ENCODE measurements at places on chromosomes 12 and 14.

- no peak for DNase-seq
Observed at GRCh38 chr12:15829949-15830348, 40.8 kb upstream of the EPS8 start.

DNA sequence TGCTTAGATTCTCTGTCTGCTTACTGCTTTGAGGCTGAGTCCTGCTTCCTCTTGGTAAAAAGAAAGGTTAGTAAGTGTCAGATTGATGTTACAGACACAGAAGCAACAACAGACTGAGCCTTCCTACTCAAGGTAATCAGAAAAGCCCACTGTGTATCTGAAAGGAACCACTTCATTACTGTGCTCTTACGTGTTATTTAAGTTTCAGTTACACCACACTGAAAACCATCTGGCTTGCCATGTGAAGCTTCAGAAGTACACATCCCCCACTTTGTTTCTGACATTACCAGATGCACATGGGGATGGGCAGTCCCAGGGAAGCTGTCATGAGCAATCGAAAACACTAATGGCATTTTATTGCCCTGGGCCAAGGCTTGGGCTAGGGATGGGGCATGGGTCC is 1290.1 kb downstream of the AACS start:
- no peak for DNase-seq

DNA sequence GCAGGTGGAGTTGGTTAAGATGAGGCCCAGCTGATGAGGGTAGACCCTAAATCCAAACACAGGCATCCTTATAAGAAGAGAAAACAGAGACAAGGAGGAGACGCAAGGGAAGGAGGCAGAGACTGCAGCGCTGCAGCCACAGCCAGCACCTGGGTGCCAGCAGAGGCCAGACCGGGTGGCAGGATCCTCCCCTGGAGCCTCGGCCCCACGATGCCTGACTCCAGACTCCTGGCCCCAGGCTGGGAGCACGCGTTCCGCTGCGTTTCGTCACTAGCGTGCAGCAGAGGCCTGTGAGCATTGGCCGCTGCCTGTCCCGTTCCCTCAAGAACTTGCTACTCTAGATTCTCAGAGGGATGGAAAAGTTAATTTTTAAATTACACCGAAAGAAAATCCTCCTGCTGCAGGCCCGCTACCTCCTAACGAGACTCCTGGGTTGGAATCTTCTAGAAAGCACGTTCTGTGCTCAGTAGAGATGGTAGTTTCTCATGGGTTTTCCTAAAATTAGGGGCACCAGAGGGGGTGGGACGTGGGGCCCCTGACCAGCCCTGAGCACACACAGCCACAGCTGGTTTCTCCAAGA is 57.7 kb upstream of the FBRSL1 start:
- DNase-seq = no peak

- DNase-seq = no peak
Observed at GRCh38 chr14:84864548-84865271, 665.2 kb upstream of the FLRT2 start.

- no peak for DNase-seq
Observed at GRCh38 chr14:77584809-77585208, 31.6 kb downstream of the SPTLC2 start.

DNA sequence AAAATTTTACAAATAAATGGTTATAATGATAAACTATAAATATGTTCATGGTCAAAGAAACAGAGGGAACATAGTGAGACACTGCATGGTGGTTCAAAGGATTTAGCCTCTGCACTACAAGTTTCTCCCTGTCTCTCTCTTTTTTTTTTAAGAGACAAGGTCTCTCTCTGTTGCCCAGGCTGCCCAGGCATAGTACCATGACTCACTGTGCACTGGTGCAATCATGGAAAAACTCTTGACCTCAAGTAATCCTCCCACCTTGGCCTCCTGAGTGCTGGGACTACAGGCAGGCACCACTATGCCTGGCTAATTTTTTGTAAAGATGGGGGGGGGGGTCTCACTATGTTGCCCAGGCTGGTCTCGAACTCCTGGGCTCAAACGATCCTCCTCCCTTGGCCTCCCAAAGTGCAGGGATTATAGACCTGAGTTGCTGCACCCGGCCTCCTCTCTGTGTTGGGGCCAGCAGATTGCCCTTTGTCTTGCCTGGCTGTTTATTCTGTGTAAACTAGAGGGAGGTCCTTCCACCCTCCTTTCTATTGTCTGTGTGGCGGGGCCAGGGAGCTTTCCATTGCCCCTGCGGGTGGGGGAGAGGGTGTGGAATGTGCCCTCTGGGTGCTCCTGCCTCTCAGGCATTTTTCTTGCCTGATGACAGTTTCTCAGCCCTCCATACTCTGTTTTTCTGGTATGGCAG is 22.1 kb downstream of the MTHFD1 start:
- DNase-seq = no peak

DNA sequence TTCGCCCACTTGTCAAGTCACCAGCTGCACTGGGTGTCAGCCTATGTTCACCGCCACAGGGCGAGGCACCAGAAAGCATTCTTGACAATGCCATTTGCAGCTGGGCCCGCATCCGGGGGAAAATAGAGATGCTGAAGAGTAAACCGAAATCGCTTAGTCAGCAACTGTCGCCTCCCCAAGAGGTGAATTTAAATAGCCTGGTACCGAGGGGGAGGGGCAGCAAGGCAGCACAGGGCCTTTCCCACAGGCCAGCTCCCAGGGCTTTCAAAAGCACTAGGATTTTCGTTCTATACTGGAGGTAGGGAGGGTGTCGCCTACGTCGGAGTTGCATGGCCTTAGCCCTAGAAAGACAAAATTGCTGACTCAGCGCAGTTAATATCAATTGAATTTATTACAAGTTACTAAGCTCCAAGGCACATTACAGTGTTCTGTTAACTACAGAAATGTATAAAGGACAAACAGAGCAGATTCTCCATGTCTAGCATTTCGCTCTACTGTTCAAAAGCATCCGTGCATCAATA is 4.3 kb downstream of the IRF2BPL start:
- DNase-seq = no peak

DNA sequence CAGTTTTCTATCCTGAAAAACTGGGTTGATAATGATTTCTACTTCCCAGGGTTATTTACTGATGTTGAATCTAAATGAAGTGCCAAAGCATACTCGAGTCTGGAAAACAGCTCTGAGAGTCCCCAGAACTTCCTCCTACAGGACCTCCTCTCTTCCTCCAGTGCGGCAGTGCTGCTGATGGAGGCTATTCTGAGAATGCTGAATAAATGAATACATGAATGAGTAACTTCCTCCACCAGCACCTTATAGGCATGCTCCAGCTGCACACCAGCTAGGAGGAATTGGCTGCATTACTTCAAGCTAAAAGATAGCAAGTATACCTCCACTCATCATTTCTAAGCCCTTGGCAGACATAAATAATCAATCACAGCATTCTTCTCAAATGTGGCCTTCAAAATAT is 448.8 kb upstream of the CCDC196 start:
- no peak for DNase-seq

DNA sequence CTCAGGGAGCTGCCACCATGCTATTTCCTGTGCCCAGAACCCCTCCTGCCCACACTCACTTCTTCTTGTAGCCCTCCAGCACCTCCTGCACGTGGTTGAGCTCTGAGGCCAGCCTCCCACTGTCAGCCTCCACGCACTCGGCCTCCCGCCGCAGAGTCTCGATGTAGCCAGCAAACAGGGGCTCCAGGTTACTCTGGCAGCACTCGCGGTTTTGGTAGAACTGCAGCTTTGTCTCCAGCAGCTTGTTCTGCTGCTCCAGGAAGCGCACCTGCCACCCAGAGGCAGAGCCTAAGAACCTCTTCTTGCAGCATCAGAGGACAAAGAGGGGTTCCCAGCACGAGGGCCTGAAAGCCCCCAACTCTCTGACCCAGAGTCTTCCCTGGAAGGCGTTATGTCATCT is 2.1 kb downstream of the KRT83 start:
- no peak for DNase-seq

GRCh38 chr14:91406982-91407381 is 10.6 kb downstream of the CCDC88C start:
- DNase-seq = no peak

DNA sequence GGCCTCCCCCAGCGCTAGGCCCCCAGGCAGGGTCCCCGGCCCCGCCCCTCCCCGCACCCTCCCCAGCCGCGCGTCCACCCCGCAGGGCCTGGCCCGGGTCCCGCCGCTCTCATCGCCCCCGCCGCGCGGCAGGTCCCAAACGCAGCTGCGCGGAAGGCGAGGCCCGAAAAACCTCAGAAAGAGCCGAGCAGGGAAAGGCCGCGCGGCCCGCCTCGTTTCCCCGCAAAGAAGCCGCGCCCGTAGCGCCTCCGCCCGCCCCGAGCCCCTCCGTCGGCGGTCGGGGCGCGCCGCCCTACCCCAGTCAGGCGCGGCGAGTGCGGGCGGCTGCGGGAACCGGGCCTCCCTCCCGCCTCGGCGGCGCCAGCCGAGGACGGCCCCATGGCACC is 324 bp downstream of the POLE start:
- no peak for DNase-seq

- DNase-seq = no peak
Observed at GRCh38 chr14:104731320-104732294, 7.6 kb downstream of the ADSS1 start.

DNA sequence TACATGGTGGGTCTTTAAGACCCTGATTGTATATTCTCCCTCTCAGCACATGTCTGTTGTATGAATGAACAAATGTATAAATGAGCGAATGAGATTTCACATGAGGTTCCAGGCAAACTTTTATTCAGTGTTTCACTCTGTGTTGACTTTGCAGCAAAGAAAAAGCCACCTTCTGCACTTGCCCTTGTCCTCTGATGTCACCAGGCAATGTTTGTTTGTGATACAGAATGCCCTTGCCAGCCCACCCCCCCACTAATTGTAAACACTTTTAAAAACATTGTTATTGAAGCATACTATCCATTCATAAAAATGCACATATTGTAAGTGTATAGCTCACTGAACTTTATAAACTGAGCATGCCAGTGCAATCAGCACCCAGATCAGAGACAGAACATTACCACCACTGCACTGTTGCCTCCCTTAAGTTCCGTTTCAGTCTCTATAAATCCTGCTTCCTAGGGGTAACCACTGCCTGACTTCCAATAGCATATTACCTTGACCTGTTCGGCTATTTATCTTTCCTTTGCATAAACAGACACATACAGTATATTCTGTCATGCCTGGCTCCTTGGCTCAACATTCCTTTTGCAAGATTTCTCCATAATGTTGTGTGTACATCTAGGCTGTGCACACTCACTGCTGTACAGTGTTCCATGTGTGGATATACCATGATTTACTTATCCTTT is 11.3 kb upstream of the LTA4H start:
- no peak for DNase-seq

GRCh38 chr12:15038137-15038536 is 65.3 kb downstream of the PDE6H start:
- no peak for DNase-seq

- no peak for DNase-seq
Observed at GRCh38 chr12:23750923-23751322, 198.5 kb downstream of the SOX5 start.

DNA sequence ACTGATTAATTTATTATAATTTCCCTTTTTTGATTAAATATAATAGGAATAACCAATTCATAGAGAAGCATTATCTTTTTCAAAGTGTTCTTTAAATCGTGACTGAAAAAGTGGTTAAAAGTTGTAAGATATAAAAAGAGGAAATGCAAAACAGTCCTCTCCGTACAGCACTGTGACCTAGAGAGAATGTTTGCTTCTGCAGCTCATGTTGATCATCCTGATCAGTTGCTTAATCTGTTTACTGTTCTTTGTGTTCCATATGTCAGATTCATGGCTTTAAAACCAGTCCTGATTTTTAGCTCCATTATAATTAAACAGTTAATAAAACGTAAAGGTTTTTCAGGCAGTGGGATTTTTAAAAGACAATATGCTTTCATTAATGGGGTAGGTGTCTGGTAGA is 4.7 kb downstream of the TTC8 start:
- DNase-seq = no peak

GRCh38 chr14:64948612-64949210 is 6.2 kb upstream of the GPX2 start:
- no peak for DNase-seq

GRCh38 chr14:37384870-37385596 is 187.3 kb downstream of the MIPOL1 start:
- DNase-seq = no peak

GRCh38 chr12:96677363-96677762 is 188.0 kb downstream of the CFAP54 start:
- no peak for DNase-seq

DNA sequence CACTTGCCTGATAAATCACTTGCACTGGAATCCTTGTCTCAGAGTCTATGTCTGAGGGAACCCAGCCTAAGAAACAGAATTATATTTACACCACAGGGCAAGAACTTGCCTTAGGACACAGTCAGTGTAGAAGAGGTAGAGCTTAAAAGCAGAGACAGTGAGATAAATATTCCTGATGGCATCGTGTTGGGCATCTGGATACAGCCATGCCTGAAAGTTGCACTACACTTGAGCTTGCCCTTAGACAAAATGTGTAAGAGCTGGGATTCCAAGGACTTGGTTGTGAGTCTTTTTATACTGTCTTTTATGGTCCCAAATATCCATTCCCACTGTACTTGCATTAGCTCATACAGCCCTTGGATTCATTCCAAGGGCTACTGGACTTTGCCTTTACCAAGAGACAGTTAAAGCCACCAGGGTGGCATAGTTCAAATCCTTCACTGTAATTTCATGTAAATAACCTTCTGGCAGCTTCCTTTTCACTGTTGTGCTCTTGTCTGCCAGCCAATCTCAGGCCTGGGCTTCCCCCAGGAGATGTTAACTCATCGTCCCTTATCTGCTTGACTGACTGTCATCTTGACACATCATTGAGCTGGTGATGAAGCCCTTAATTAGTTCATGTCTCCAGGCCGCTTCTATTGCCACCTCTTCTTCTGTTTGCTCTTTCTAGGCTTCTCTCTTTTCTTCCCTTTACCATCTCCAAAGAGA is 577.9 kb upstream of the TBX3 start:
- no peak for DNase-seq

- DNase-seq = no peak
Observed at GRCh38 chr12:10771132-10771733, 31.2 kb downstream of the TAS2R7 start.

DNA sequence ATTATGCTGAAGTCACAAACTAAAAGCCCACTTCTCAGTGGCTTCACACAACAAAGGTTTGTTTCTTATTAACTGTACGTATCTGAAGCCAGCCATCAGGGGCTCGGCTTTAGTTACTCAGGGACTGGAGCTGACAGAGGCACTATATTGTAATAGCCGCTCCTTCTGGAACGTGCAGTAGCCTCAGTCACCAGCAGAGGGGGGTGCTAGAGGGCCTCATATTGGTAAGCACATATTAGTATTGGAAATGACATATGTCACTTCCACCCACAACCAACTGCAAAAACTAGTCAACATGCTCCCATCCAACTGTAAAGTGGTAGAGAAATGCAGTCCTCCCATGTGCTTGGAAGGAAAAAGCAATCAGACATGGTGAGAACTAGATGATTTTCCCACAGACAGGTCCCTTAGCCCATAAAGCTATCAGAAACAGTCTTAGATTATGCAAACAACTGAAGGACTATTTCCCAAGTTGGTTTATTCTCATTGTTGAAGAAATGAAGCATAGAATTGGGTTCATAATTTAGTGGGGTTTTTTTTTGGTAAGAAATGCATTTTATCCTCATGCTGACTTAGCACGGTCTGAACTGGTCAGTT is 183.6 kb upstream of the G2E3 start:
- DNase-seq = no peak

Measured in caudate nucleus (tissue), 63 donors.